ENCODE measurements at places on chromosomes 5 and 9. TPM values are rescaled to one million over a fixed set of nuclear protein-coding genes. Genes with fewer than 3 reads are reported as not detected.

DNA sequence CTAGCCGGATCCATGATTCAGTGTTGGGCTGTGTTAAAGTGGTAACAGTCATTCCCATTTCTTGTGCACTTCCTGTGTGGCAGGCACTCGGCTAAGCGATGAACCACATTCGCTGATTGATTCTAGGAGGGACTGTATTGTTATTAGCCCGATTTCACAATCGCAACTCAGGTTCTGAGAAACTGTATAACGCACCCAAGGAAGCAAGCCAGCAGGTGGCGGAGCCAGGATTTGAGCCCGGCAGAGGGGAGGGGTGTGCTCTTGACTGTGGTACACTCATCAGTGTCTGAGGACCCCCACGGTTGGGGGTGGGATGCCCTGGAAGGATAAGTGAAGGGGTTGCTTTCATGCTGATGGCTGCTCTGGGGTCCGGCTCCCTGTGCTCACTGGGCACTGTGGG is 34.7 kb downstream of the LRSAM1 start:
- no peak for DNase-seq

GRCh38 chr9:106753155-106753671 is 109.8 kb upstream of the ZNF462 start:
- DNase-seq: no peak

DNA sequence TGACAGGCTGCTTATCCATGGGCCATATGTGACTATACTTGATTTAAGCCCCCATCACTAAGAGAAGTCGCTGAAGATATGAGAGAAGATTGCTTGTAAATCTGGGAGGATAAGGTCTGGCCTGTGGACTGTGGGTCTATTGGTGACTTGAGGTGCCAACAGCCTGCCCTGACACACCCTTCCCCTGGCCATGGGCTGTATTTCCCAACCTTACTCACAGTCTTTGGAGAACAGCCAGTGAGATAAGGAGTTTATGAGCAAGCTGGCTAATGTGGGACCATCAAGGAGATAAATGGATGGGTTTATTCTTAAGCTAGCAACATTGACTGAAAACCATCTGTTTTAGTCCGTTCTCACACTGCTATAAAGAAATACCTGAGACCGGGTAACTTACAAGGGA is 231.3 kb downstream of the ZSWIM6 start:
- no peak for DNase-seq

- no peak for DNase-seq
Observed at GRCh38 chr9:104842698-104843097, 78.8 kb downstream of the NIPSNAP3B start.

GRCh38 chr5:149959406-149960236 is 937 bp upstream of the SLC26A2 start:
- DNase-seq: no peak

DNA sequence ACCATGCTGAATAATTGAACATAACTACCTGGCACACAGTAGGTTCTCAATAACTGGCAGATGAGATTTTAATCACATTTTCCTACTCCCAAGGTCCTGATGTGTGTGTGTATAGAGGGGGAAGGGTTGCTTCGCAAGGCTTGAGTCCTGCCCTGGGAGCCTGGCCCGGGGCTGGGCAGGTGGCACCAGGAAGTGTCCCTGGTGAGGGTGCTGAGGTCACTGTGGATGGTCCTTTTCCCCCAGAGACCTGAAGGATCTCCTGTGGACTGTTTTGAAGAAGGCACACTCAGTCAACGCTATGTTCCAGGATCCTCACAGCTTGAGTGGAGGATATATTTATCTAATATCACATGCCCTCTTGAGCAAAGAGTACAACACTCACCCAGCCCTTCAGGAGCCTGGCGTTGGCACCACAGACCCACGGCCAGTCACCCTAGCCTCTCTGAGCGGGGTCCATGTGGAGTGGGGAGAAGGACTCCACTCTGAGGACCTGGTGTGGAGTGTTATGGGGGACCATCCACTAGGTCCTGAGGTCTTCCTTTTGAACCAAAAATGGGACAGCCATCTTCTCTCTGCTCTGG is 177.8 kb downstream of the GABBR2 start:
- DNase-seq: peak; percentile 89

- DNase-seq: no peak
Observed at GRCh38 chr9:70409280-70409679, 5.2 kb downstream of the KLF9 start.

DNA sequence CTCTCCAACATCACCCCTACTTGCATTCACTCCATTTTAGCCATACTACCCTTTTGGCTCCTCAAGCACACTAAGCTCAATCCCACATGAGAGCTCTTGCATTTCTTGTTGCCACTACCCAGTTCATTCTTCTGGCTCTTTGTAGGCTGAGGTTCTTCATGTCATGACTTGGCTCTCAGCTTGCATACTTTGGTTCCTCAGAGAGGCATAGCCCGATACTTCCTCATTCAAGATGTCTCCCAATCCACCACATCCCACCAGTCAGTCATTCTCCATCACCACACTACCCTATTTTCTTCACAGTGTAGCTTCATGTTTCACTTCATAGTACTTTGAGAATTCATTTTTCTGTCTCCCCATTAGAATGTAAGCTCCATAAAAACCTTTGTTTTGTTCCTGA is 116.7 kb downstream of the NR6A1 start:
- no peak for DNase-seq

DNA sequence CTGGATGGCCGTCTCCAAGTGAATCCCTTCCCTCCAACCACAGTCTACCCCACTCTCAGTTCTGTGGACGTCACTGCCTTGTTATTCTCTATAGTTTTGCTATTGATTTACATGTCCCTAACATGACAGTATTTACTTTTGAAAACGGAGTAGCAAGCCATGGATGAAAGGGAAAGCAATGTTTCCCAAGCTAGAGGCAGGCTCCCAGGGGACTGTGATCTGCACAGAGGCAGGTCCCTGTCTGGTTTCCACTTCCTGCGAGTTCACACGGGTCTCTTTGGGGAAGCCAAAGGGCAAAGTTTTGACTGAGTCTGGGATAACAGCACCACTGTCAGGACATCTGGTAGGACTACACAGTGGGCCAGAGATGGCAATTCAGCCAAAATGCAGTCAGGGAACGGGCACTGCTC is 12.7 kb downstream of the C9orf153 start:
- no peak for DNase-seq

DNA sequence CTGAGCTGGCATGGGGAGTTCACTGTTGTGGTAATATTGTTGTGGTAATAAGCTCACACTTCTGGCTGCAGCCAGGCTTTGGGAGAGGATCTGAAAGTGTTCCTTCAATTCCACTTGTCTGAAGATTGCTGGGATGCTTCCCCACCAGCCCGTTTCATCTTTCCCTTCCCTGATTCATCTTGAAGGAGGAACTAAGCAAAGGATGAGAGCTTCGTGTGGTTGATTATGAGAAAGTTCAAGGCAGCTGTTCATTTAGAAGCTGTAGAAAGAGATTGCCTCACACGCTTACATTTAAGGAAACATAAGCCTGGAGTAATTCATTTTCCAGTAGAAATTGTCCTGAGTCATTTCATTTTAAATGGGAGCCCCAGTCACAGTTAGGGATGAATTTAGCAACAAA is 122.4 kb upstream of the GAS1 start:
- DNase-seq: no peak

DNA sequence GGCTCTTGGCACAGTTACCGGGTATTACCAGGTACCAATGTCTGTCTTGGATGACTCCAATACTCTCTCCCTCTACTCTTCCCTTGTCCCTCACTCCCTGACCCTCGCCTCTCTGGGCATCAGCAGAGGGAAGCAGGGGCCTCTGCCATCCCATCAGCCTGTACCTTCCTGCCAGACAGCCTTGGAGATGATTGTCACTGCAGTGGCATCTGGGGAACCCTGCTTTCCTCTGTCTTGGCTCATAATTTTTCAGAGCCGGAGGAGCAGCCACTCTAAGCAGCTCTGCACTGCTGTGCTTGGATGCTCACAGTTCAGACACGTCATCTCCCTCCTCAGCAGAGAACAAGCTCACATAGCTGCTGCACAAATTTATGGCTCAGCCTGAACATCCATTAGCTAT is 274.1 kb downstream of the SMARCA2 start:
- DNase-seq: no peak

GRCh38 chr9:89309608-89310474 is 1.2 kb upstream of the CKS2 start:
- no peak for DNase-seq

DNA sequence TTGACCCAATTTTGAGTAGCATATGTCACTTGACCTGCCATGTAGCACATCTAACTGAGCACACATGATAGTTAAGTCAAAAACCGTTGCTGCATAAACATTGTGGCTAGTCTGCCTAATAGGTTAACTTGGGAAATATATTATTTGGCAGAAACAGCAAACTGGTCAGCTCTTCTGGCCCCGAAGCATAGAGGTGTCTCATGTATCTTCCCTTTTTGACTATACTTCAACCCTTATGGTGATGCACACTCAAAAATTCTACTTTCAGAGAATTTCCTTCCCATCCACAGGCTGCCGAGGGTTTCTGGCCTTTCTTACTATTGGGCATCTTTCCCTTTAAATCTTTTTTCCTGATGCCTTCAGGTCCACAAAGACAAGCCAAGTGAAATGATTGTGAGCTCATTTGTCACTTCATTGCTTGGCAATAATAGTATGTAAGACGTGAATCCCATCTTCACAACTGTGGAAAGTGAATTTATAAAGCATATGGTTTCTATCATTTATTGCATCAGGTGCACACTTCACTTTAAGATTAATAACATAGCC is 41.2 kb downstream of the MOCS2 start:
- no peak for DNase-seq

GRCh38 chr9:121817476-121817875 is 166.0 kb downstream of the DAB2IP start:
- DNase-seq: no peak

GRCh38 chr9:85246541-85246940 is 495.2 kb downstream of the AGTPBP1 start:
- no peak for DNase-seq

DNA sequence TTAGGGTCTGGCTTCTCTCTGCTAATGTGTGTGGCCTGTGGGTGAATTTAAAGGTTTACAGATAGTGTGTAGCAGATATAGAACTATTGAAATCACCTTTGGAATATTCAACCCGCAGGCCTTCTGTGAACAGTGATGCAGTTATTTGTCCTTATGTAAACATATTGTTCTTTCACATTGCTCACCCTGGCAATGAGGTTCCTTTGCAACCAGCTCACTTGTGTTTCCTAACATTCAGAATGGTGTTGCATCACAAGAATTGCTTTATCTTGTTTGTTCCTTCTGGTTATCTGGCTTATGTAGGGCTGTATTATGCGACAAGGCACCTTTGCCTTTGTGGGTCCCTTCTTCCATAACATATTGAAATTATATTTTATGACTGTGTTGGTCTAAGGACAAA is 370.3 kb downstream of the NNT start:
- no peak for DNase-seq

DNA sequence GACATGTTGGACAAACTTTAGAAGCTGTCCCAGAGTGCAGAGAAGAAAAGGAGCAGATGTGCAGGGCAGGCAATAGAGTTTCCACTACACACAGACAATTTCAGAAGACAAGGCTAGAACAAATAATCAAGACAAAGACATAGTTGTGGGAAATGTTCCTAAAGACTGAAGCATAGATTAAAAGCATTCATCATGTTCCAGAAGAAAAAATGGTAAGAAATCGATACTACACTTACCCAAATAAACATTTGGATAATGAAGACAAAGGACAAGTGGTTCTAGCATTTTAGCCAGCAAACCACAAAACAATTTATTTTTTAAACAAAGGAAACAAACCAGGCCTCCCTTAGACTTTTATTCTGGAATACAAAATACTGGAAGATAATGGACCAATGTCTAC is 97.9 kb downstream of the FSTL4 start:
- no peak for DNase-seq

DNA sequence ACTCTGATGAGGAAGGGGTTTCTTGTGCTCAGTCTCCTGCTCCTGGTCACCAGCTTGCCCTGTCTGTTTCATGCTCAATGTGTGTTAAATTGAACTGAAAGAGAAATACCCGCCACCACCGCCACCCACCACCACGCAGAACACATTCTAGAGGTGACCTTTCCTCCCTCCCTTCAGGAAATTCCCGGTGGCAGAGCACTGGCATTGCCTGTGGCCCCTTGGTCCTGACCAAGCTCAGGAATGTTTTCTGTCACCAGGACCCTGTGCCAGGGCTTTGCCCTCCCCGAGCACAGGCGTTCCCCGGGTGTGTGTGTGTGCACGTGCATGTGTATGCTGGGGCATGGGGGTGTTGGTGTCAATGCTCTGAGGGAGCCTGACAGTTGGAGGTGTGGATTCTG is 10.2 kb upstream of the SLC25A51 start:
- DNase-seq: no peak

DNA sequence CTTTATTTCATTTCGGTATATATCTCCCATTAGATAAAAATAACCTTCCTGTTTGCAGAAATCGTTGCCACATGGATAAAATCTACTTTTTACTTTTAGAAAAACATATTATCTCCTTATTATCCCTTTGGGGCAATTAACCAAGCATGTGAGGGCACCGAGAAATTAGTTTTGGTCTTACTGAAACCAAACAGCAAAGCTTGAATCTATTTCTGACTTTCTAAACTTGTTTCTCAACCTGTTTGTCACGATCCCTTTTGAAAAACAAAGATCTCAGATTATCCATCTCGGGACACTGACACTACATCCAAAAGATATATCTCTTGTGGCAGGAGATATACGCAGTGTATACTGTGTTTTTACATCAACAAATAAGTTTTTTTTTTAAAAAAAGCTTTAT is 2.3 kb downstream of the TUT7 start:
- DNase-seq: no peak

GRCh38 chr5:136007271-136007670 is 21.5 kb upstream of the TGFBI start:
- DNase-seq: no peak

The OTP gene
- not detected for total RNA-seq

The ARL14EPL gene
- not detected for total RNA-seq

The LCN2 gene
- total RNA-seq: not detected

The SV2C gene
- total RNA-seq: 0.52 TPM

The FIBCD1 gene
- total RNA-seq: not detected

The SHOC1 gene
- not detected for total RNA-seq

The EPB41L4B gene
- 2.3 TPM for total RNA-seq

The IL5 gene
- not detected for total RNA-seq

The TMEM232 gene
- total RNA-seq: 3.8 TPM

The KCTD16 gene
- total RNA-seq: 0.11 TPM

The HAPLN1 gene
- 0.42 TPM for total RNA-seq

The PCDHB16 gene
- total RNA-seq: 3.6 TPM

The MSX2 gene
- total RNA-seq: 1.8 TPM

Data from esophagus muscularis mucosa (tissue), 4 donors.